ENCODE measurements at places on chromosomes 7 and 10. TPM values are rescaled to one million over a fixed set of nuclear protein-coding genes. Genes with fewer than 3 reads are reported as not detected.

DNA sequence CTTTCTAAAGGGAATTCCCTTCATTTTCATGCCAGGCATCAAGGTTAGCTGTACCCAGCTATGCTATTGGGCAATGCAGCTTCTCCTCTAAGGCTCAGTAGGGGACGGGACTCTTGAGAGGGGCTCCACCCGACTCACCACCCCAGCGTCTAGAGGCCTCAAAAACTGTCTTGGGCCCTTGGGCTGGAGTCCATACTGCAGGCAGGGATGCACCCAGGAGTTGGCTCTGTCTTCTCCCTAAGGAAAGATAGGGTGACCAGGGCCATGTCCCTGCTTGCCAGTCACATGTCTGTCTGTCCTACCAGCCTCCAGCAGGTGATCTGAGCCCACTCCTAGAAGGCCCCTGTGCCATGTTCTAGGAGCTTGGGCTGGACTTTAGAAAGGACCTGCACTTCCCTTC, 1.2 kb downstream of the OPN4 start:
- no peak for DNase-seq
- no peak overlapping the region for H3K27ac ChIP-seq
- H3K27me3 ChIP-seq, result no peaks in the 10 kb centered on the region

DNA sequence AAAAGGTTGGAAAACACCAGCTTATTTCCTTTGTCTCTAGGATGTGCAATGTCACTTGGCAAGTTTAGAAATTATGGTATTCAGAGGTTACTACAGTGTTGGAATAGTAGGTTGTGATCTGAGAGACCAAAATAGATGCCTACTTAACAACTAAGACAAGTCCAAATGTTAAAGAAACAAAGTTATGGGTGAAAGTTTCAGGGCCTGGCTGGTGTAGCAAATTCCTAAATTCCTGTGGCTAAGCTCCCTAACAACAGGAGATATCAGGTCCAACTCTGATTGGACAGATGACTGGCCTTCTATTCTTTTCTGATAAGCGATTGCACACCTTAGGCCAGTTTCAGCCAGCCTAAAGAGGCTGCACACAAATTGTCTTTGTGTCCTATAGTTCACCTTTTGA, 873.5 kb downstream of the REEP3 start:
- H3K36me3 ChIP-seq, result no peaks in the 10 kb centered on the region
- H3K4me1 ChIP-seq, result no peaks in the 10 kb centered on the region
- no peak overlapping the region for H3K27ac ChIP-seq
- H3K4me3 ChIP-seq, result no peak overlapping the region
- DNase-seq, result no peak
- no peaks in the 10 kb centered on the region for H3K27me3 ChIP-seq

- DNase-seq, result no peak
- H3K4me3 ChIP-seq, result no peak overlapping the region
- no peaks in the 10 kb centered on the region for H3K27me3 ChIP-seq
- no peaks in the 10 kb centered on the region for H3K36me3 ChIP-seq
- H3K4me1 ChIP-seq, result no peaks in the 10 kb centered on the region
- H3K27ac ChIP-seq, result no peak overlapping the region
Observed at GRCh38 chr7:70400829-70401380, 731.0 kb upstream of the GALNT17 start.

DNA sequence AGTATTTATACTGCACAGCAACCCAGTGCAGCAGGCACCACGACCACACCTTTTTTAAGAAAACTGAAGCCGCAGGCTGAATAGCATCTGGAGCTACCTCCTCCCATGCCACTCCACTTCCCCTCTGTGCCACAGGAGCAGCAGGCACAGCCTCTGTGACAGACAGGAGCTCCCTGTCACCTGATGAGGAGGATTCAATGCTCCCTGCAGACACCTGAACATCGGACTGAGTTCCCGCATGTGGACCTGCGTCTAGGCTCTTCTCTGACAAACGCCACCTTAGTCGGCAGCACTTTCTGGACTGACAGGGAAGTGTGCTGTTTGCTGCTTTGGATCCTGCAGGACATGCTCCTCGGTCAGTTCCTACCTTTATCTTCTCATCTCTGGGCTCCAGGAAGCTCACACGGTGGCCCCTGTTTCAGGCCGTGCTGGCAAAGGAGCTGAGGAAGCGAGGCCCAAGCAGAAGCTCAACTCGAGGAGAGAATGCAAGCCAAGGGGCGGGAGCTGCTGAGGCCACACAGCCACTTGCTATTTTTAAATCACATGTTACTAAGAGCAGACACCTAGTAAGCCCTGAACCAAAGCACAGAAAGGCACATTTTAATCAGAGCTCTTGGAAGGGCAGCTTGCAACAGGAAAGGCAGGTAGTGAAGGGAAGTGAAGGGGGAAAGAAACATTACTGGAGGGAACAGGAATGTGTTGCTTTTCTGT, 56.6 kb downstream of the VOPP1 start:
- no peak for DNase-seq
- H3K4me3 ChIP-seq, result no peak overlapping the region
- H3K27ac ChIP-seq, result no peak overlapping the region
- peaks cover 37% of the 10 kb centered on the region for H3K36me3 ChIP-seq

- H3K4me3 ChIP-seq, result no peak overlapping the region
- no peaks in the 10 kb centered on the region for H3K4me1 ChIP-seq
- H3K27me3 ChIP-seq, result no peaks in the 10 kb centered on the region
- DNase-seq, result no peak
- no peaks in the 10 kb centered on the region for H3K36me3 ChIP-seq
Observed at GRCh38 chr10:19958787-19959186, 142.6 kb downstream of the PLXDC2 start.

GRCh38 chr7:28939844-28940544, 18.1 kb downstream of the TRIL start:
- H3K4me1 ChIP-seq, result no peaks in the 10 kb centered on the region
- no peak overlapping the region for H3K4me3 ChIP-seq
- no peaks in the 10 kb centered on the region for H3K36me3 ChIP-seq
- H3K27me3 ChIP-seq, result no peaks in the 10 kb centered on the region
- DNase-seq, result no peak

GRCh38 chr7:122595885-122596284, 103.0 kb downstream of the RNF133 start:
- DNase-seq, result no peak
- H3K27ac ChIP-seq, result no peak overlapping the region
- no peaks in the 10 kb centered on the region for H3K27me3 ChIP-seq
- H3K4me3 ChIP-seq, result no peak overlapping the region

DNA sequence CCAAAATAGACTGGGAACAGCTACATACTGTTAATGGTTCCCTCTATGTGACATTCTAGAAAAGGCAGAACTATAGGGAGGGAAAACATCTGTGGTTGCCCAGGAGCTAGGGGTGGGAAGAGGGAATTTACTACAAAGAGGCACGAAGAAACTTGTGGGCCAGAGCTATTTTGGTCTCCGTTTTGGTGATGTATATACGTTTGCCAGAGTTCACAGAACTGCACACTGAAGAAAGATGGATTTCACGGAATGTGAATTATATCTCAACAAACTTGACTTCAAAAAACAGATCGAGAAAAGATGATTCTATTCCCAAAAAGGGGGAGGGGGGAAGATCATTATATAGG, 386 bp upstream of the AS3MT start:
- no peak for DNase-seq
- H3K27ac ChIP-seq, result no peak overlapping the region
- no peaks in the 10 kb centered on the region for H3K27me3 ChIP-seq
- H3K4me1 ChIP-seq, result no peaks in the 10 kb centered on the region

- DNase-seq, result peak; percentile 75
- H3K4me1 ChIP-seq, result peaks cover 11% of the 10 kb centered on the region
- no peaks in the 10 kb centered on the region for H3K36me3 ChIP-seq
- no peak overlapping the region for H3K27ac ChIP-seq
- H3K4me3 ChIP-seq, result no peak overlapping the region
Observed at GRCh38 chr7:106598663-106599342, 62.2 kb downstream of the CCDC71L start.

GRCh38 chr10:60170250-60170649, 219.4 kb downstream of the ANK3 start:
- H3K36me3 ChIP-seq, result peaks cover 4% of the 10 kb centered on the region
- DNase-seq, result no peak
- H3K27ac ChIP-seq, result no peak overlapping the region

- no peaks in the 10 kb centered on the region for H3K27me3 ChIP-seq
- H3K27ac ChIP-seq, result no peak overlapping the region
- DNase-seq, result no peak
- no peaks in the 10 kb centered on the region for H3K4me1 ChIP-seq
Observed at GRCh38 chr7:34281260-34281659, 375.9 kb downstream of the BMPER start.

DNA sequence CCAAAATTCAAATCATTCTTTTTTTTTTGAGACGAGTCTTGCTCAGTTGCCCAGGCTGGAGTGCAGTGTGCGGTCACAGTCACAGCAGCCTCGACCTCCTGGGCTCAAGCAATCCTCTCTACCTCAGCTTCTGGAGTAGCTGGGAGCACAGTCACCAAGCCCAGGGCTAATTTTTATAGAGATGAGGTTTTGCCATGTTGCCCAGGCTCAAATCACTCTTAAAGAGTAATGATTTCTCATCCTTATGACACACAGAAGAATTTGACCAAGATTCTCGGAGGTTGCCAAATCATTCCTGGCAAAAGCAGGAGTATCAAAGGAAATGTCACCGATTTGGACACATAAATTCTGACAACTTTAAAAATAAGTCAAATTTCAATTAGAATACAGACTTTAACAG, 39.1 kb downstream of the SIRT1 start:
- H3K4me1 ChIP-seq, result no peaks in the 10 kb centered on the region
- H3K27ac ChIP-seq, result no peak overlapping the region
- no peaks in the 10 kb centered on the region for H3K27me3 ChIP-seq
- DNase-seq, result no peak
- peaks cover 19% of the 10 kb centered on the region for H3K36me3 ChIP-seq

DNA sequence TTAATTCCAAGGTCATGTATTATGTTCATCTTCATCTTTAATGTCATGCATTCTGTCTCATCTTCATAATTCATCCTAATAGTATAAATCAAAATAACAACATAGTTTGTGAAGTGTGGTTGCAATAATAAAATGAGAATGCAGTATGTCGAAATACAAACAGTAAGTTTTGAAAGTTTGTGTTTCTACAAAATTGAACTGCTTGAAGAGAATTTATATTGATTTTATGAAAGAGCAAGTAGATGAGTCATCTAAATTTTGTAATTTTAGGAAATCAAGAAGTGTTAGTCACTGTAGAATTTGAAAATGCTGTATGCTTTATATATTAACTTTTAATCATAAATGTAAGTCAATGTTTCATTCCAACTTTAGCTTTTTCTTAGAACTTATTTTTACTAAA, 190.5 kb upstream of the PPP1R3A start:
- no peaks in the 10 kb centered on the region for H3K36me3 ChIP-seq
- no peaks in the 10 kb centered on the region for H3K27me3 ChIP-seq
- no peak overlapping the region for H3K27ac ChIP-seq
- no peaks in the 10 kb centered on the region for H3K4me1 ChIP-seq
- H3K4me3 ChIP-seq, result no peak overlapping the region

DNA sequence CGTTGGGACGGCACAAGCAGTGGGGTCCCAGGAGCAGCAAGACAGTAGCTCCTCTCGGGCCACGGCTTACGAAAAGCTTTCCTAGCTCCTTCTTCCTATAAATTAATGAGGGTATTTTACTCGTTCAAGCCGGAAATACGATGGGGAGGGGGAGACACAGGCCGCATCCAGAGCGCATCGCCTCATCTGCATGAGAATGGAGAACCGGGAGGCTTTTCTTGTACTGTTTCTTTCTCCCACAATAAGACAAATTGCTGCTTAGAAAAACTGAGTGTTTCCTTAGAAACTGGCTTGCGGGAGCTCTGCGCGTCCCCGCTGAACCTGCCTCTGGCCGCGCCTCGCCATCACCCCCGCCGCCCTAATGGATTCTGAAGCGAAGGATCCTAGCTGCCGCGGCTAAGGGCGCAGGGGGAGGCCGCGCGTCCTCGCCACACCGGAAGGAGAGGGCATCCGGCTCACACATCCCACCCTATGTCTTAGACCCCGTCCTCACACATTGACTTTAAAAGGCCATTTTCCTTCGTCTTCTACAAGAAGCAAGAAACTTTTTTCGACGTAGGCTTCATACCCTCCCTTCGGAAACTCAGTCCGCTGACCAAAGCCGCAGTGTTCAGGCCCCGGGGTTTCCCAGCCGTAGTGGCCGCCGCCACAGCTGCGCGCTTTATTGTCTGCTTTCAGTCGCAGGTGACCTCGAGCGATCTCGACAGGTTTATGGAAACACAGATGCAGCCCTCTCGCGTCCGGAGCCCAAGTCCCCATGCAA, 8.8 kb downstream of the NXPH1 start:
- no peaks in the 10 kb centered on the region for H3K4me1 ChIP-seq
- no peak overlapping the region for H3K4me3 ChIP-seq
- no peak overlapping the region for H3K27ac ChIP-seq

DNA sequence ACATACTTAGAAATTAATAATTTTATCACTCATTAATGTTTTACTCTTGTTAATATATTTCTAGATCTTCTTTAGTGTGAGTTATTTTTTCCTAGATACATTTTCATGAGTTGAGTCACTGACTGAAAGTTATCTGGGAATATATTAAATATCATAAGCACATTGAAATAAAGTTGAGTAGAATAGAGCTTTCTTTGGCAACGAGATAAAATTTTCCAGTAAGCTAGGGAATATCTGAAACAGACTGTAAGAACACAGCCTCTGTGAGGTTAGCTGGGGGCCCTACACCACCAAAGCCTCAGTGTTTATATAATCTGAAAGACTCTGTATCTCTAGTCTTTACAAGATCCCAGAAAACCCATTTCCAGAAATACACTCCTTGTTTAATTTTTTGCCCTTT, 347.8 kb upstream of the PLXDC2 start:
- H3K36me3 ChIP-seq, result no peaks in the 10 kb centered on the region
- no peak overlapping the region for H3K4me3 ChIP-seq
- no peaks in the 10 kb centered on the region for H3K4me1 ChIP-seq
- DNase-seq, result no peak

GRCh38 chr7:74026903-74027682, 880 bp upstream of the ELN start:
- H3K36me3 ChIP-seq, result no peaks in the 10 kb centered on the region
- no peak overlapping the region for H3K27ac ChIP-seq
- H3K27me3 ChIP-seq, result peaks cover 16% of the 10 kb centered on the region
- peak; percentile 40 for DNase-seq
- H3K4me1 ChIP-seq, result peaks cover 4% of the 10 kb centered on the region

DNA sequence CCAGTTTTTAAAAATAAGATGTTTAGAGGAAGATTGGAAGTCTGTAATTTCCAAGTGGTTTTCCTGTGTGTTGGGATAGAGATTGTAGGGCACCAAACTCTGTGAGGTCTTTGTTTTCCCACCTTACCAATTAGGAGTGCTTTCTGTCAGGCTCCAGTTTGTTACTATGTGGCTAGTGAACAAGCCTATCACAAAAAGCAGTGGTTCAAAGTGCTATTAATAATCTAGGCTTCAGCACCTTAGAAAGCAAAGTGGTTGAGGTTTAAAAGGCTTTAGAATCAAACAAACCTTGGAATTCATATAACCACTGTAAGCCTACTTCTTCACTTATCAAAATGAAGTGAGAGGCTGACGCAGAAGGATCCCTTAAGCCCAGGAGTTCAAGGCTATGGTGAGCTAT, 11.1 kb upstream of the ANAPC16 start:
- H3K36me3 ChIP-seq, result peaks cover 35% of the 10 kb centered on the region
- no peaks in the 10 kb centered on the region for H3K4me1 ChIP-seq
- H3K27ac ChIP-seq, result no peak overlapping the region
- no peaks in the 10 kb centered on the region for H3K27me3 ChIP-seq
- H3K4me3 ChIP-seq, result no peak overlapping the region
- DNase-seq, result no peak

Gene PODXL
- total RNA-seq, result 1.1 TPM

Gene CFAP69
- 0.58 TPM for total RNA-seq

Gene MSANTD7
- 17.0 TPM for total RNA-seq

Gene MRC1
- 2.3 TPM for total RNA-seq

Gene HMX2
- total RNA-seq, result not detected

Gene ACSM6
- not detected for total RNA-seq

Gene C7orf57
- not detected for total RNA-seq

Gene ZNRF2
- total RNA-seq, result 37.3 TPM

All from CD4-positive, alpha-beta memory T cell (primary cell).